Suppressor macrophage treated with lipopolysaccharide for 4 hours (primary cell): ENCODE measurements at places on chromosomes 1 and 21.
A peak's percentile ranks its signal among the peaks of the same experiment; 100 is the strongest.

DNA sequence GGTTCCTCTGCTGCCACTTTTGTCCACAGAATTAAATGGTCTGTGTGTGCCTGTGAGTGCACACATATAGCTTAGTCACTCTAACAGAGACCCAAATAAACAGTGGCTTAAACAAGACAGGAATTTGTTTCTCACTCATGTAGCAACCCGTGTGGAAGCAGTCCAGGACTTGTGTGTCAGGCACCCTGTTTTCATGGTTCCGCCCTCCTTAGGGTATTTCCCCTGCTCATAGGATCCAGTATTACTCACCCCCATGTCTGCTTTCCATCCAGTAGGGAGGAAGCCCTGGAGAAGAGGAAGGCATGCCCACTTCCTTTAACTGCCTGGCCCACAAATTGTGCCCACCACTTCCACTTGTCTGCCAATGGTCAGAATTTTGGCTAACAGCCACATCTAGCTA is 41.3 kb upstream of the TACSTD2 start:
- peak; percentile 94 for DNase-seq

DNA sequence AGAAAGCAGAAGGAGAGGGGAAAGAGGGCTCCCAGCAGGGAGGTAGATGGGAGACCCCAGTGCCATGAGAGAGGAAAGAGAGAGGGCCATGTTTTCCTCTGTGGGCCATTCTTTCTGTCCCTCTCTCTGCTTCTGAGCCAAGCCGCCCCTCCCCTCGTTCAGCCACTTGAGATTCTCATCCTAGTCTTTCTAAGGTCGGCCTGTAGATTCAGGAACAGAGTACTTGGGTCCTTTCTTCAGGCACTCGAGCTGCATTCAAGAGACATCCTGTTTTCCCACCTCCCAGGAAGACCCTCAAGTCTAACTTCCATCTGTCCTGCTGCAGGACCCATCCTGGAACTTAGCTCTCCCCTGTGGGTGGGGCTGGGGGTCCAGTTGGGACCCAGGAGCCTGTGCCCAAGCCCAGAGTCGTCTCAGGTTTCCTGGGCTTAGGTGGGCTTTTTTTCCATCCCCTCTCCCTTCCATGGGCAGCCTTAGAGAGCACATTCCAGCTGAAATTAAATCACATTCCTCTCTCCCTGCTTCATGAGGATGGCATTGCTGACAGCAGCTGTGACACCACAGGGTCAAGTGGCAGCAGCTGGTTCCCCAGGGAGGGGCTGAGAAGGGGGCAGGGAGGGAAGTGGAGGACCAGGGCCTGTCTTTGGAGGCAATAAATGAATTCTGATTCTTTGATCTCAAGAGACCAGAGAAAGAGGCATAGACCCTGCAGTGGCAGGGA is 13.0 kb downstream of the NES start:
- no peak for DNase-seq

DNA sequence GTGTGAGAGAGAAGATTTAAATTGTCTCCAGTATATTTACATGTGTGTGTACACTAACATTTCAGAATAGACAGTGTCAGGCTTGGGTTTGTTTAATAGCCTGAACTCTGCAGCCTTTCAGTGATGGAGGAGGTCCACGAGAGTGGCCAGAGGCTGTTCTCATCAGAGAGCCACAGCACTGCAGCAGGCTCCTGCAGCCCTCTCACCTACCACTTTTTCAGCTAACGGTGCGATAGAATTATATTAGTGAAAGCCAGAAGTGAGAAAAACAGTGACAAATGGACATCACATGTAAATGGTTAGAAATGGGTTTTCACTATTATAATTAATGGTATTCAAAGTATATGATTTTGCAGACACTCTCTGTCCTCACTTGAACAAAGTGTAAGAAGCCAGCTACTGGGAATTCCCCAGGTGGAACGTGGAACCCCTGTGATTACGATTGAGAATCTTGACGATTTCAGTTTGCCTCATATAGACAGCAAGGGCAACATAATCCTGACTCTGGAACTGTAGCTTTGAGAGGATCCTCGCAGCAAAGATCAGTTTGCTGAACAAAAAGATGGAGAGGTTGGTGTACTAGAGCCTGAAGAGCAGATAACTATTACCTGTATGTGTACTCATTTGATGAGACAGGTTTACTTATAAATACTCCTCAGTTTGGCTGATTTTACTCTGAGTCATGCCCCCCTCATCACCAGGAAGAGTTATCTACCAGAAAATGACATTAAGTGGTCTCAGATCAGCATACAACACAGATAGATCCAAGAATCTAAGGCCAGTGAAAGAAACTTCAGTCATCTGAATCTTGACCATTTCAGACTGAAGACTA is 31.4 kb downstream of the IFI16 start:
- DNase-seq = no peak

GRCh38 chr1:65404941-65405340 is 15.5 kb upstream of the LEPR start:
- DNase-seq = no peak

GRCh38 chr1:28983509-28984310 is 69.3 kb downstream of the EPB41 start:
- no peak for DNase-seq

GRCh38 chr21:31509194-31510017 is 150.1 kb upstream of the SOD1 start:
- DNase-seq = peak; percentile 23

GRCh38 chr1:171828794-171829193 is 12.5 kb upstream of the DNM3 start:
- peak; percentile 40 for DNase-seq

GRCh38 chr21:38326429-38326828 is 69.6 kb downstream of the KCNJ15 start:
- DNase-seq = no peak

DNA sequence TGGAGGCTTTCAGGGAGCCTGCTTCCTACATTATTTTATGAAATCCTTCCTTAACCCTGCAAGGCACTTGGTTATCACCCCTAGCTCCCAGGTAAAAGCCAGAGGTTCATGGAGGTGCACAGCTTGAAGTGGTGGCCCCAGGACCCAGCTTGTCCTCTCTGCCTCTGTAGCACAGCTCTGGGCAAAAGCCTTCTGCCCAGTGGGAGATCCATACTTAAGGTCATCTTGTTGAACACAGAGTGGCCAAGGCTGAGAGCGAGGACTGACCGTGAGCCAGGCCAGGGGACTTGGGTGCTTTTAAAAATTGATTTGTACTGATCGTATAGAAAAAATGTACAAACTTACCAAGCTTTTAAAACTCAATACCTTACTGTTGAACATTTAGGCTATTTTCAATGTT is 33.4 kb downstream of the KCNA2 start:
- DNase-seq = no peak

DNA sequence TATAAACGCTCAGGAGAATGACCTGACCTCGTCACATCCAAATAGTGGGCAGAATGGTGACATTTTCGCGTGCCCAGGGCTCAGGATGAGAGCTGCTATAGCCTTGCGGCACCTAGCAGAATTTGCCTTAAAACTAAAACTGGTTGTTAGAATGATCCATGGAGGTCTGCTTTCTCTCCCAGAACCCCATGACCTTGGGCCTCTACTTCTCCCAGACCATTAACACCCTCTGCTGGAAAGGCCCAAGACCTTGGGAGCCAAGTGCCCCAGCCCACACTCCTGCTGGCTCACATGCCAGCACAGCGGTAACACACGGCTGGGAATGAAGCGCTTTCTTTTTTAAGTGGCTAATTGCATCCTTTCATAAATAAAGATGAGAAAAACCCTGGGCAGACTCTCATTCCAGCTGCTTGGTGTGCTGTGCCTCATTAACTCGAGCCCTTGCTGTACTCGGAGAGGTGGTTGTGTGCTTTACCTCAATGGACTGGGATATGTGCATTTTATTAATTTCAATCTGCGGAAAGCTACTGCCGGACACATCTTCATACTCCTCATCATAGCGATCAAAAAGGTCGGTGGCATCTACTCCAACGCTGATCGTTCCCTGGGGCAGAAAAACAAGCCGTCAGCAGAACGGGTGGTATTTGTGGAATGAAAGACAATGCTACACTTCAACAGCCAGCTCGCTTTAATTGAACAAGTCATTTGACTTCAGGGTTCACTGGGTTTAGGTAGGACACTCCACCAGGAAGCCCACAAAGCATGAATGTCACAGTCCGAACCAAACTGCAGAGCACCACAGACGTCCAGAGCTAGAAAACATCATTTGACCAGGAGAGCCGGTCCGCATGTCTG is 29.0 kb downstream of the THAP3 start:
- no peak for DNase-seq

- DNase-seq = peak; percentile 67
Observed at GRCh38 chr1:33379631-33380354, 51.1 kb downstream of the PHC2 start.

DNA sequence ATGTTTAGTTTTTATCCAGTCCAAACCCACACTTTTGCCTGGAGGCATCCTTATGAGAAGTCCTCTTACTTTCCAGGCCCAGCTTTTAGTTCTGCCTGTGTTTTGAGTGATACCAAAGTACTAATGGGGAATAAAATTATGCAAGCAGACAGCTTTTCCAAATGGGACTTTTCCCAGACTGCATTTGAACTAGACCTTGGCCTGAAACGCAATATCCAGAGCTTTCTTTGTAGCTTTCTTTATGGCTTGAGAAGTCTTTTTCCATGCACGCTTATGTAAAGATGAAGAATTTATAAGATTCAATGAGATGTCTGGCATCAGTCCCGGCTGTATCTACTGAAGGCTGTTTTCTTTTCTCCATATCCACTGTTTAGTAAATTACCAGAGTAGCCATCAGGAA is 236.6 kb upstream of the RAB4A start:
- DNase-seq = no peak

DNA sequence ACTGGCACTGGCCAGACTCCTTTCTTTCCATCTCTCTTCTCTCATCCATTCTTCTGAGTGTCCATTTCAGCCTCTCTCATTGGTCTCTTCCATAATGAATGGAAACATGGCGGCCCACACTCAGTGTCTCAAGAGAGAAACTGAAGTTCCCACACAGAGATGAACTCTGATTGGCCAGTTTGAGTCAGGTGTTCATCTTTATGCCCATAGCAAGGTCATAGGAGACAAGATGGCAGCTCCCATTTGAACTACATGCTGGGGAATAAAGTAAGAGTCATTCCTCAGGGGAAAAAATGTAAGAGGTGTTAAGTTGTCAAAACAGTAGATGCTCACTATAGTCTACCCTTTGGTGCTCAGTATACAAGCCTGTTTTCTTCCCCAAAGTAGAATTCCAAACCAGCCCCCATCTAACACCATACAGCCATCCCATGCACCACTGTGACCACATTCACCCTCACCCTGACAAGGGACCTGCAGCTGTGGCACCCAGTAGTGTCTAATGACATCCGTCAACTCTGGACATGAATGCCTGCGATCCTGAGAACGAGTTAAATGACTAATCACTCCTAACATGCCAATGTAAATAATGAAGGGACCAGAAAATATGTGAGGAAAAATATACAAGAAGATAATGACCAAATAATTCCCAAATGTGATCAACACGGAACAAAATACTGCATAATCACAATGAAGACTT is 12.4 kb downstream of the CDA start:
- no peak for DNase-seq

DNA sequence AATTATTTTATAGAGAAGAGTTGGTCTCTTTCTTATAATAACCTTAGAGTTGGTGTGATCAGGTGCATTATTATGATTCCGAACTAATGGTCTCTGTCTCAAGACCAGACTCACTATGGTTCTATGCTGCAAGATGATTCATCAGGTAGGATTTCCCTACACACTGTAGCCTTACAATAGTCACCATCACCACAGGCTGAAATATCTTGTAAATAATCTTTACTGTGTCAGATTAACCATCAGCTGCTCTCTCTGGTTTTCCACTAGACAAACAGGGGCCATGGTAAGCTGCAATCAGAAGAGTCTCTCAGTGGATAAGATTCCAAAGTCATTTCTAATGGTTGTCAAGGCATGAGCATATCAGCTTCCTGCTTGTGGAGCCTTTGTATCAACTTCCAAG is 4.4 kb upstream of the GBP4 start:
- DNase-seq = no peak

DNA sequence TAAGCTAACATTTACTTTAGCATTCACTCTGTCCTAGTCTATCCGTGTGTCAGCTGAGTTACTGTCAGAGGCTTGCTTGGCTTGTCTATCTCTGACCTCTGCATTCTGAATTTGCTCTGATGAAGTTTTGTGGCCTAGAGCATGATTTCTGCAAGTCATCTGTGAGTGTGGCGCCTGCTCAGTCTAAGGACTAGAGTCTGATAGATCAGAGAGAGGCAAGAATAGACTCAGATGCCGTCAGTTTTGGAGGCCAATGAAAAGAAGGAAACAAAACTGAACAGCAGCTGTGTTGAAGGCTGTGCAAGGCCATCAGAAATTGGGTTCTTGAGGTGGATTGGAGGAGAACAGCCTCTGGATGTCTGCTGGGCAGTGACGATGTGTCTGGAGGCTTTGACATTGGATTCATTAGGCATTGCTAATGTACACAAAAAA is 573.1 kb downstream of the USP25 start:
- DNase-seq = no peak

- DNase-seq = no peak
Observed at GRCh38 chr1:46301406-46301807, 2.0 kb downstream of the LRRC41 start.

- no peak for DNase-seq
Observed at GRCh38 chr1:150574260-150575071, 4.9 kb downstream of the MCL1 start.

GRCh38 chr1:231701306-231701705 is 74.7 kb downstream of the DISC1 start:
- DNase-seq = no peak

GRCh38 chr21:45168522-45168921 is 94.1 kb downstream of the ADARB1 start:
- no peak for DNase-seq

- DNase-seq = no peak
Observed at GRCh38 chr1:225710804-225711203, 57.9 kb upstream of the ENAH start.

GRCh38 chr1:103529746-103530145 is 4.2 kb downstream of the RNPC3 start:
- DNase-seq = no peak

DNA sequence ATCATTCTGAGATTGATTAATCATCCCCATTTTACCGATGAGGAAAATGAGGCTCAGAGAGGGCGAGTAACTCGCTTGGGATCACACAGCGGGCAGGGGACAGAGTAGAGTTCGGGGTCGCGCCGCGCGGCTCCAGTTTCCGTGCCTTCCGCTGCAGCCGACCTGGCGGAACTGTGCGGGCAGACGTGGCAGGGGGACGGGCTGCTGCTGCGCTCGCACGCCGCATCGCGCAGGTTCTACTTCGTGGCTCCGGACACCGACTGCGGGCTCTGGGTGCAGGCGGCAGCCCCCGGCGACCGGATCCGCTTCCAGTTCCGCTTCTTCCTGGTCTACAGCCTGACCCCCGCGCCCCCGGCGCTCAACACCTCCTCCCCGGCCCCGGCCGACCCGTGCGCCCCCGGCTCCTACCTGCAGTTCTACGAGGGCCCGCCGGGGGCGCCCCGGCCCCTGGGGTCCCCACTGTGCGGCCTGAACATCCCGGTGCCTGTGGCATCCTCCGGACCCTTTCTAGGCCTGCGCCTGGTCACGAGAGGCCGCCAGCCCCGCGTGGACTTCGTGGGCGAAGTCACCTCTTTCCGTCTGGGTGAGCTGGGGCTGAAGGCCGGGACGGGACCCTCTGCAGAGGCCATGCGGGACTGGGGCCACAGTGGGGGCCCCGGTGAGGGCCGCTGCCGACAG is 2.3 kb downstream of the LDLRAD2 start:
- peak; percentile 12 for DNase-seq

- peak; percentile 68 for DNase-seq
Observed at GRCh38 chr1:160830321-160831153, 32.1 kb downstream of the CD244 start.
